Stimulated activated CD4-positive, alpha-beta T cell treated with anti-CD3 and anti-CD28 coated beads, Interleukin-1b, Interleukin-23, amount 100 ng/mL, for 4 hours (primary cell): ENCODE measurements at places on chromosomes 13 and 19.

DNA sequence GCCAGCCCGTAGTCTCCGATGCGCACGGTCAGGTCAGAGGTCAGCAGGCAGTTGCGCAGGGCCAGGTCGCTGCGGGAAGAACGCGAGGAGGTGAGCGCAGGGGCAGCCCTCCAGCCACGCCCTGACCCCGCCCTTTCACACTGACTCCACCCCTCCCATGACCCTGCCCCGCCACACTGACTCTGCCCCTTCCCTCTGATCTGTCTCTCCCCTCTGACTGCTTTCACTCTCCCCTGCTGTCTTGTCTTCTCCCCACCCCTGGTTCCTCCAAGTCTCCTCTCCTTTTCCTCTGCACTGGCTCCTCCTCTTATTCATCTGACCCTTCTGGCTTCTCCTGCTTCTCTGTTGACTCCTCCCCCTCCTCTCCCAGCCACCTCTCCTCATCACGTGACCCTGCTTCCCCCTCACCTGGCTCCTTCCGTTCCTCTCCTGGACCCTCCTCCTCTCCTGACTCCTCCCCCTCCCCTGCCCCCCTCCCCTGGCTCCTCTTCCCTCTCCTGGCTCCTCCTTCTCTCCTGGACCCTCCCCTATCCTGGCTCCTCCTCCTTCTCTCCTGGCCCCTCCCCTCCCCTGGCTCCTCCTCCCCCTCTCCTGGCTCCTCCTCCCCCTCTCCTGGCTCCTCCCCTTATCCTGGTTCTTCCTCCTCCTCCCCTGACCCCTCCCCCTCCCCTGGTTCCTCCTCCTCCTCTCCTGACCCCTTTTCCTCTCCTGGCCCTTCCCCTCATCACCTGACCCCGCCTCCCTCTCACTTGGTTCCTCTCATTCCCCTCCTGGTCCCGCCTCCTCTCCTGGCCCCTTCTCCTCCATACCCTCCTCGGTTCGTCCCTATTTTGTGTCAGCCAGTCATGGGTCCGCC is 9.9 kb downstream of the LMTK3 start:
- peak; percentile 63 for DNase-seq

- DNase-seq = no peak
These were observed 683.1 kb downstream of the DIAPH3 start for GRCh38 chr13:59480396-59481259.

- no peak for DNase-seq
These were observed at the start of gene ARHGEF18 for GRCh38 chr19:7348587-7349230. Gene ARHGEF18, plus strand, starts transcription at chr19:7348937. Its CDS starts 13,954 bp downstream, at chr19:7362891.

DNA sequence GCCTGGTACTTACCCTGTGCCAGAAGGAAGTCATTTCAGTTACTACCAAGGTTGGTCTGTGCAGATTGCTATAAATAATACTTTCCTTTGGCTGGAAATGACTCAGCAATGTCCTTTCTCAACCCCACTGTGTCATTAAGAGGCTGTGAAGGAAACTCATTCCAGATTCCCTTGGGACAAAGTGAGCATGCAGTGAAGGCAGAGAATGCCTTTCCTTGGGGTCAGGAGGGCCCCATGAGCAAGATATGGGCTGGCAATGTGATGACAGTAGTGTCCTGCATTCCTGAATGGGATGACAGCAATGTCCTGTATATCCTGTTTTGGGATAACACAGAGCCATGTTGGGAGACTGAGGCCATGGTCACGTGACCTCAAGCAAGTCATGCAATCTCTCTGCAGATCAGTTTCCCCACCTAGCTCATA is 213.1 kb upstream of the TMTC4 start:
- no peak for DNase-seq

GRCh38 chr19:29683009-29683408 is 17.7 kb downstream of the PLEKHF1 start:
- DNase-seq = no peak
